Vagina (tissue), 2 donors: ENCODE measurements at places on chromosomes 6 and 20. TPM values are rescaled to one million over a fixed set of nuclear protein-coding genes. Genes with fewer than 3 reads are reported as not detected.

OPRL1 gene
- 1.5 TPM for total RNA-seq

SPEF1 gene
- not detected for total RNA-seq

NHSL1 gene
- 23.1 TPM for total RNA-seq

B3GAT2 gene
- not detected for total RNA-seq

RBM24 gene
- 2.7 TPM for total RNA-seq

C20orf141 gene
- not detected for total RNA-seq

CYP39A1 gene
- 5.4 TPM for total RNA-seq

GPX5 gene
- not detected for total RNA-seq

SLX4IP gene
- total RNA-seq = 4.9 TPM

ZNF184 gene
- 4.4 TPM for total RNA-seq
